ENCODE measurements at places on chromosomes 5 and 9.
A peak's percentile ranks its signal among the peaks of the same experiment; 100 is the strongest.

DNA sequence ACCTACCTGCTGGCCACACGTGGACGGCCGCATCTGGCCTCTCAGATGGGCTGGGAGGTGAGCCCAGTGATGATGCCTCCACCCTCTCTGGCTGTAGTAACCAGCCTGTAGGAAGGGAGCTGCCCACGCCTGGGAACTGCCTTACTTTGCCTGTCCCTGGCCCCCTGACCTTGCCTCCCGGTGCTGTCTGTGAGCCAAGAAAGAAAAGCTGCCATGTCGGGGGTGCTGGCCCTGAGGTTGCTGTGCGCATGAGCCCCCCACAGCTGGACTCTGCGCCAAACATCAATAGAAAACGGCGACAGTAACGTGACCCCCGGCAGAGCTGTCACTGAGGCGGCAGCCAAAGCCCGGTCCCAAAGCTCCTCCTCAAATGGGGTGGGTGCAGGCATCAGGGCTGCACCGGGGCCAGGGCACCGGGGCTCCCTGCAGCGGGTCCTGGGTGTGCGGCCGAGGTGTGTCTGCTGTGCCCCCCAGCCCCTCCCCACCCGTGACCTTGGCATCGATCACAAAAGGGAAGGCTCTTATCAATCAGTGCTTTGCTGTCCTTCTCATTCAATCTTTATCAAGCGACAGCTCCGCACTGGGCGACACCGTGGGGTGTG, 15.3 kb upstream of the SLC9A3 start:
- no peak for DNase-seq

GRCh38 chr5:170006021-170006420, 25.7 kb upstream of the INSYN2B start:
- no peak for DNase-seq

DNA sequence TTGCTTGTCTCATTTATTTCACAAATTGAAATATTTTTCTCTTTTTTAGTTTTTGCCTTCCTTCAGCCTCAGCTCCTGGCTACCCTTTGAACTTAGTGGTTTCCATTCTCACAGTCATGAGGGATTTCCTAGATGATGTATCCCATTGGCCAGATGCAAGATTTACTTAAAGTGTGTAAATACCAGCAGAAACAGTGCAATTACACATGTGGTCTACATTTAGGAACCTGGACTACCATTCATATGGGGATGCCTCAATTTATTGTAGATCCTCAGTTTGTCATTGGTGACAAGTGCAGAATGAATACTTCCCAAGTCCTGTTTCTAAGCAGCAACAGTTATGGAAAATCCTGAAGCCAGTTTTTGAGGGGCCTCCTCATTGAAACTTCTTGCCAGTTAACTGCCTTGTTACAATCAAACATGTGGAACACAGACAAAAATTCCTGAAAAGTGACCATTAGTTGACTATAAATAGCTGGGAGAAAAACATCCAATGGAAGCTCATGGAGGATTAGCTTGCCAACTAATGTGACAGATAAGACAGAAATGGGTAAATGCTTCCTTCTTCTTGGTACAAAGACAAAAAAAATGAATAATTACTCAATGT, 113.6 kb upstream of the FER start:
- DNase-seq = no peak

GRCh38 chr5:35031276-35031675, 16.5 kb downstream of the AGXT2 start:
- peak; percentile 56 for DNase-seq

GRCh38 chr5:144335561-144335960, 164.9 kb downstream of the KCTD16 start:
- no peak for DNase-seq

DNA sequence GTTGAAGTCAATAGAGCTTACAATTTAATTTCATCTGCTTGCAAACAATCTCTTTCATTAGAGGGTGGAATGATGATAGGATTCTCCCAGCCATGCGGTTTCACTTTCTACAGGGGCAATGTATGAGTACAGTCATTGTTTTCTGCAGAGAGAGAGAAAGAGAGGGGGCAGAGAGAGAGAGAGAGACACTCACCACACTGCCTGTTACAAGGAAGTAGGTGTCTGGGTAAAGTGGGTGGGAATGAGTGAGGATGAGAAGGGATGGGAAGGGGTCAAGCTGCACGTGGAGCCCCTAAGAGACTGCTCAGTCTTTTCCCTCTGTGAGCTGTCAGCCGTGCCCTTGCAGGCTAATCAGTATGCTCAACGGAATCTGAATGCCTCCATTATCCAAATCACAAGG, 454.3 kb downstream of the KDM4C start:
- DNase-seq = no peak

All from GM04504 (cell line).